ENCODE measurements at places on chromosomes 1 and 21. TPM values are rescaled to one million over a fixed set of nuclear protein-coding genes. Genes with fewer than 3 reads are reported as not detected.

DHX9 gene
- total RNA-seq, result 109 TPM

HDAC1 gene
- total RNA-seq, result 69.9 TPM

OR2T2 gene
- not detected for total RNA-seq

CHI3L2 gene
- not detected for total RNA-seq

IL20 gene
- not detected for total RNA-seq

SCAMP3 gene
- 44.5 TPM for total RNA-seq
